ENCODE measurements at places on chromosomes 11 and 22.

- no peak for DNase-seq
Observed at GRCh38 chr11:31106326-31106725, 263.2 kb downstream of the DCDC1 start.

- DNase-seq, result no peak
Observed at GRCh38 chr11:69232821-69233743, 60.9 kb upstream of the MYEOV start.

DNA sequence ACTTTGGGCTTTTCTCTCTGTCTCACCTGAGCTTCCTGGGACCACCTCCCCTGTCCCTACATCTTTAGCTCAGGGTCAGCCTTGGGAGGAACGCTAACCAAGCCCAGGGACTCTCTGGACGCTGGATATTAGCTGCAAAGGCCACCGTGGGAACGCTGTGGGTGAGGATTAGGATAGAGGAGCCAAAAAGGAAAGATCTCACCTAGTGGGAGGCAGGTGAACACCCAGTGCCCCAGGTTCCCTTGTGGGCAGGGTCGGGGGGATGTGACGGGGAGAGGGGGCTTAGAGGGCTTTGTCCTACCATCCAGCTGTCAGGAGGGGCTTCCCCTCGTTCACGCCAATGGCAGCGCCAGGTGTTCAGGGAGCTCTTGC is 50.2 kb downstream of the LINC01488 start:
- DNase-seq, result no peak

DNA sequence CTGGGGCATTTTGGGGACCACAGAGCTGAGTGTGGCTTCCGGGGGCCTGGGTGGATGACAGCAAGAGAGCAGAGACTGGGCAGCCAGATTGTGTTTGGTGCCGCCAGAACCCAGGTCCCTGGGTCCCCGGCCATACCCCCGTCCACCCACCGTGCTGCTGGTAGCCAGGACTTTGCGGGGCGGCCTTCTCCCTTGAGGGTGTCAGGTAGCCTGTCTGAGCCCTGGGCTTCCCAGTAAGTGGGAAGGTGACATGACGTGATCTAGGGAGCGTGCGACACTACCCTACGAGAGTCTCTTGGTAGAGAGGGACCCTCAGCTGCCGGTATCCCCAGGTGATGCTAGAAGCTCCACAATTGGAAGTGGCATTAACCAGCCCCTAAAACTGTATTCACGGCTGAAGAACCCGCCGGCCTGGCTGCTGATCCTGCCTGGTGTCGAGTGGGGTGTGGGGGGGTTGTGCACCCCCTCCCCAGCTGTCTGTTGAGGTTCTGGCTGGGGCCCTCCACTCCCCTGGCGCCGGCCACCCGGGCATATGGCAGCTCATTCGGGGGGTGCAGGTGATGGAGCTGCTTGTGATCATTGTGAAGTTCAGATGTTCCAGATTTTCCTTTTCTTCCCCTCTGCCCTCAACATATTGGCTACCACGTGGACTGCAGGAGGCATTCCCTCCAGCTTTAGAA is 66.9 kb downstream of the MPPED1 start:
- no peak for DNase-seq

DNA sequence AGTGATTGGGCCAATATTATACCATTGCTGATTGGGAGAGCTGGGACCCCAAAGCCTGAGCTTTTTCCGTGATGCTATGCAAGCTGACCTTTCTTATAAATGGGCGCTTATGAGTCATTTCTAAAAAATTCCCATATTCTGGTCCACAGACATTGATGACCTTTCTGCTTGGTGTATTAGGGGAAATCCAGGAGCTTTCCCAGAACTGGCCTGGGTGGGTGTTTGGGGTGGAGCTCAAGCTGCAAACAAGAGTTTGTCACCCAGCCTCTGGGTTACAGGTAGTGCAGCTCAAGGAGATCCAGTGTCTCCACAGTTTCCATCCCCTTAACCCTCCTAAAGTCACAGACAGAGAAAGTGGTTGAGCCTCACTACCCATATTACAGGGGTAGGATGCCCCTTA is 67.7 kb downstream of the CCDC81 start:
- no peak for DNase-seq

DNA sequence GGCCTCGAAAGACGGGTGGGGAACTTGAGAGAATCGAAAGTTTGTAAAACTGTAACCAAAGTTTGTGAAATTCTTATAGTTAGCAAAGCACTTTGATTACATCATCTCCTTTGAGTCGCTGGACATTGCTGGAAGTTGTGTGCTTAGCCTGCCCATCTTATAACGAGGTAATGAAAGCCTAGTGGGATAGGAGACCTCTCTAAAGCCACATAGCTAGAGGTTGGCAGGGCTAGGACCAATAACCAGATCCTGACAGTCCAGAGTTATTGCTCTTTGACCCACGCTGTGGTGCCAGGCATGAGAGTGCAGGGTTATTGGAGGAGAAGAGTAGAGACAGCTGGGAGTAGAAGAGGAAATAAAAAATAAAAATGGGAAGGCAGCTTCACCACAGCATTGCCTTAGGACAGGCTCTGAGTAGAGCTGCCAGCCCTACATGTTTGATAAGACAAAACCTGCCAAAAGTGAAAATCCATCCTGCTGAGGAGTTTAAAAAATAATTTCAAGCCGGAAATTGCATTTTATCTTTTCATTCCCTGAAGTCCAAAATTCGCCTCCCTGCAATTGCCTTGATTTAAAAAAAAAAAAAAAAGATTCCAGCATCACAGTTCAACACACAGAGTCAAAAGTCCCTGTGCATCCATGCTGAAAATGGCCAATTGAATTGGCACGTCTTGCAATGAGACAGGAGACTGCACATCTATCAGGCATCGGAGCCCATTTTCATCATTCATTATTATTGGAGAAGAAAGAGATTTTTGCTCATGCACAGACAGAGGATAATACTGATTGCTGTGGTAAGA is 225.5 kb upstream of the POU2AF2 start:
- no peak for DNase-seq

DNA sequence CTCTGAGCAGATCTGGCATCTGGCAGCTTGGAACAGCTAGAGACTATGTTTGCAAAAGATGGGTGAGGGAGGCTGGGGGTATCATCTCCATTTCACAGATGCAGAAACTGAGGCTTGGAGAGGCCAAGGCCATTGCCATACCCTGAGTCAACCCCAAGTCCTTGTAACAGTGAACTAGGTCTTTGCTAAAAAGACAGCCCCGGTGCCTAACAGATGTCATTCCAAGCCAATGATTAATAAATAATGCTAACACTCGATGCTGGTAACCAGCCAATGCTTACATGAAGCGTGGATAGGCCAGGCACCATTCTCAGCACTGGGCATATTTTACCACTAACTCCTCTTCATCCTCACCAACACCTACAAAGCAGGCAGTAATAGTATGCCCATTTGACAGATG is 164.0 kb downstream of the MN1 start:
- DNase-seq, result no peak

DNA sequence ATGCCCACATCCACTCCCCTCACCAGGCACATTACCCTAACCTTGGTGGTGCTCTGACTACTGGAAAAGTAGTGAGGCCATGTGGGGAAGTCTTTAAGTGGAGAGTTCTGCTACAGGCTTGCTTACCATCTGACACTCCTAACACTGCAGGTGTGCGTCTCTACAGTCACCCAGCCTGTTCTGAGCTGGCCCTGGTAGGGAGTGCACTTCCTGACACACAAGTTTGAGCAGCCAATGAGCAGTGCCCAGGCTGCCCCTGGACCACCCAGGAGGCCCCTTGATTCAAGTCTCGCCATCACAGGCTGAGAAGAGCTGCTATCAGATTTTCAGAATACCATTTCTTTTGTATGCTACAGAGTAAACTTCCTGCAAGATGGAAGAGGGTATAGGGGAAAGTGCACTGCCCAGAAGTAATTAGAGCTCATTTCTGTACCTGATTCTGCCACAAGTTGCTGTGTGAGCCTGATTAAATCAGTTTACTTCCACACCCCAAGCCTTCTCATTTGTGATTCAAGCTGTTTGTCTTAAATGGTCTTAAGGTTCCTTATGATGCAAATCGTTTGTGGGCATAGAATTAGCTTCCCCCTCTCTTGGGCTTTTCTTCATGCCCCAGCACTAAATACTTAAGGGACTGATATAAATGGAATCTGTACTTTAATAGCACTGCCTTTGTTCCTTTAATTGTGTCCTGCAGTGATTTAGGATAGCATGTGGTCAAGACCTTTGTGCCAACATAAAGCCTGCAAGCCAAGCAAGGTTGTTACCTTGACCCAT is 22.2 kb downstream of the OPCML start:
- DNase-seq, result no peak

DNA sequence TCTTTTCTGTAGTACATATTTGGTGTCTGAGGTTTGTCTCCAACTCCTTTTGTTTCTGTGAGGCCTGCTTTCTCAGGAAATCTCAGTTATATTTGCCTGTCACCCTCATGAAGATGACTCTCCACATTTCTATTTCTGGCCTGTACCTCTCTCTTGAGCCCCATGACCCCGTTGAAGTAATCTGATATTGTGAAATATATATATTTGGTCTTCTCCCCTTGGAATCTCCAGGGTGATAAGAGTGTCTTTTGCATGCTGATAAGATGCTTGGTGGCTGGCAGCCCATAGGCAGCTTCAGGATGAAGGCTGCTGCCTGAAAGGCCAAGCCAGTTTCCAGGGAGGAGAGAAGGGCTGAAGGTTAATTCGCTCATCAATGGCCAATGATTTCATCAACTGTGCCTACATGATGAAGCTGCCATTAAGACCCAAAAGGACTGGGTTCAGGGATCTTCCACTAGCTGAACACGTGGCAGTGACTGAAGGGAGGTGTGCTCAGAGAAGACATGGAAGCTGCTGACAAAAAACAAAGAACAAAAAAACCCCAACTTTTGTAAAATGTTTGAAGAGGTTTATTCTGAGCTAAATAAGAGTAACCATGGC is 67.4 kb downstream of the MICAL2 start:
- no peak for DNase-seq

GRCh38 chr11:60370811-60371298 is 7.5 kb upstream of the MS4A7 start:
- no peak for DNase-seq

DNA sequence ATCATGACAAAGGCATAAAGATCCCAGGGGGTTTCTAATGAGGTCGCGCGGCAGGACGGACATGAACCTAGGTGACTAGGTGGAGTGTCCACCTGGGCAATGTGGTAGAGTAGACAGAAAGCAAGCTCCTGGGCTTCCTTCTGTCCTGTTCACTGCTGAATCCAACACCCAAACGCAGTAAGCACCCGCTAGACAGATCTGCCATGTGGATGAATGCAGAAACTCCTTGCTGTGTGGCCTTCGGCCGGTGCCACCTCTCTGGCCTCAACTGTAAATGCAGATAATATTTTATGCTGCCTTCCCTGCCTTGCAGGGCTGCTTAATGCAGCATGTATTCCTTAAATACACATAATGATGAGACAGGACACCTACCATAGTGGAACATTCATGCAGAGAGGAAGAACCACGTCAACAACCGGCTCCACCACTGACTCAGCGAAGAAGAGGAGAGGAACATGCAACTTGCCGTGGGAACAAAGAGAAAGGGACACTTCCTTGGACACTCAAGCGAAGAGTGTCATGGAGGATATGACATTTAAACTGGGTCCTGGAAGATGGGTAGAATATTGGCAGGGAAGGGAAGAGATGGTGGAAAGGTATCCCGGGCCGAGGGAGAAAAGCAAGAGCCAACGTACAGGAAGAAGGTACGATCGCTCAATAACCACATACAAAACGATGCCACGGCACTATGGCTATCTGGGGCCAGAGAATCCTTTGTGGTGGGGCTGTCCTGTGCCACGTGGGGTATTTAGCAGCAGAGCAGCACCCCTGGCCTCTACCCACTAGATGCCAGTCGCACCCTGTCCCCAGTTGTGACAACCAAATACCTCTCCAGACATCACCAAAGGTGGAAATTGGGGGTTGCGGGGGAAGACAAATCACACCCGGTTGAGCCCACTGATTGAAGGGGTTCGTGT is 30.8 kb downstream of the MYH9 start:
- DNase-seq, result no peak

DNA sequence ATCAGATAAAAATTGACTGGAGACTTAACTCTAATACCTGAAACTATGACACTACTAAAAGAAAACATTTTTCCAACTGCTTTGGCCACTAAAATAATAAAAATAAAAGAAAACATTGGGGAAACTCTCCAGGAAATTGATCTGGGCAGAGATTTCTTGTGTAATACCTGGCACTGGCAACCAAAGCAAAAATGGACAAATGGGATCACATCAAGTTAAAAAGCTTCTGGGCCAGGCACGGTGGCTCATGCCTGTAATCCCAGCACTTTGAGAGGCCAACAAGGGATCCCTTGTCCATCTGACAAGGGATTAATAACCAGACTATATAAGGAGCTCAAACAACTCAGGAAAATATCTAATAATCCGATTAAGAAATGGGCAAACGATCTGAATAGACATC is 64.6 kb upstream of the RAB1B start:
- DNase-seq, result no peak

DNA sequence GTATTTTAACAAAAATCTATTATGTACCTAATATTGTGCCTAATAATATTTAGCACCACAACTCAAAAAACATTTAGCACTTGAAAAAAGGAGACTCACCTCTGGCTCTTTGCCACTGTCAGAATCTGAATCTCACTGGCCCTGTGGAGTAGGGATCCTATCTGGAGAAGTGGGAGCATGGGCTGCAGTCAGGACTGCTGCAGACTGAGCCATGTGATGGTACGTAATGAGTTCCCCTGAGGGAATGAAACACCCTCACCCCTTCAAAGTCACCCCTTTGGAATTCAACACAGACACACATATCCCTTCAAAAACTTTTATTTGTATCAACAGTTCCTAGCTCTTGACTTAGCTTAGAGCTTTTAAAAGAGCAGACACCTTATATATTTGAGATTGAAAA is 6.5 kb downstream of the PTPMT1 start:
- DNase-seq, result no peak

DNA sequence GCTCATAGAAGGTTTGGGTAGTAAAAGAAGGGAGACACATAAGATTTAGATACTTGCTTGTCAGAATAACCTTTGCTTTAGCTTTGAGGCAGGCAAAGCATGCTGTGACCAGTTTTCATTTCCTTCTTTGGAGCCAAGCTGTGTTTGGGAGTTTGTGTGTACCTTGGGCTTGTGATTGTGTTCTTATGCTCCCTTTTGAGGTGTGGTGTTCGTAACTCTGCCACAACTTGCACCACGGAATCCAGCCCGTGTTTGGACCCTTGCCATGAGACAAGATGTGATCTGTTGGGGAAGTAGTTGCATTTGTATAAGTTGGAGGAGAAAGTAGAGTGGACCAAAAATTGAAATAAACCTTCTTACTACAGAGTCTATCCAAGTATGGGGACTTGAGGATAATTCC is 34.0 kb downstream of the BMAL1 start:
- no peak for DNase-seq

DNA sequence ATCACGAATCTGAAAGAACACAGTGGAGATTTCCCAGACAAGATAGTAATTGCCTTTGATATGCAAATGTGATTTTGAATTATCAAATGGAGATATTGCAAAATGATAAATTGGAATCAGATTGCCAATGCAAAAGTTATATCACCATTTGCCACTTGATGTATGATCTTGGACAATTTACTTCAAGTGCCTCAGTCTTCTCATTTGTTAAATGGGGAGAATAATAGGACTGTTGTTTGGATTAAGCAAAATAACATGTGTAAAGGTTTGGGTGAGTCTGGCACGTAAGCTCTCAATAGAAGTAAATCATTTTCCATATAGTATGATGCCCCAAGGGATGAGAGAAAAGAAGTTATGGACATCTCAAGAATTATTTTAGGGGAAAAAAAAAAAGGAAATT is 7.9 kb upstream of the PHF21A start:
- no peak for DNase-seq
